ENCODE measurements at places on chromosomes 1 and 21.

DNA sequence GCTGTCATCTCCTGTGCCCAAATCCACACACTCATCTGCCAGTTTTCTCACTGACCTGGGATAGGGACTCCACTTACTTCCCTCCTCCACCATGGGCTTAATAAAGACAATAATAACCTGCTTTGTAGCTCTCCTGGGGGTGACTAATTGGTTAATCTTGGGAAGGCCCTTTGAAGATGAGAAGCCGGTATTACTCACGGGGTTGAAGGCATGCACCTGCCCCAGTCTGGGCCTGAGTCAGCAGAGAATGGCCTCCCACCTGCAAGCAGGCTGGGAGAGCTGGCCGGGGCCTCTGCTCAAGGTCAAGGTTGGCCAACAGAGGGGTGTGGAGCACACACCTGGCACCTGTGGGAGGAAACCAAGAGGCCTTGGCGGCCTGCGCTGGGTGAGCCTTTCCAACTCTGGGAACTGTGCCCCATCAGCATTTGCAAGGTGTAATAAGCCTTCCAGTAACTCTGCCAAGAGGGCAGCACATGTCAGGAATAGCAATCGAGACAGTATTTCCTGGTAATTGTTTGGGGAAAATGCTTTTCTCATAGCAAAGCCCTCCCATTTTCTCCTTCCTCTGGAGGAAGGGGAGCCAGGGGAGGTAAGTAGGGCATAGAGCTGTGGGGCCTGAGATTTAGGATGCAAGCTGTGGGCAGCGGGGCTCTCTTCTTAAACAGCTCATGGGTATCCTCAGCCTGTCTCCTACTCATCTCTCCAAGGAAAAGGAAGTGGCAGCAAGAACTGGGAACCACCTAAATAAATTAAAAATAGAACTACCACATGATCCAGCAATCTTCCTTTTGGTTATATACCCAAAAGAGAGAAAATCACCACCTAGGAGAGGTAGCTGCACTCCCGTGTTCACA lies 49.0 kb downstream of the TOMM20 start:
- DNase-seq: no peak

DNA sequence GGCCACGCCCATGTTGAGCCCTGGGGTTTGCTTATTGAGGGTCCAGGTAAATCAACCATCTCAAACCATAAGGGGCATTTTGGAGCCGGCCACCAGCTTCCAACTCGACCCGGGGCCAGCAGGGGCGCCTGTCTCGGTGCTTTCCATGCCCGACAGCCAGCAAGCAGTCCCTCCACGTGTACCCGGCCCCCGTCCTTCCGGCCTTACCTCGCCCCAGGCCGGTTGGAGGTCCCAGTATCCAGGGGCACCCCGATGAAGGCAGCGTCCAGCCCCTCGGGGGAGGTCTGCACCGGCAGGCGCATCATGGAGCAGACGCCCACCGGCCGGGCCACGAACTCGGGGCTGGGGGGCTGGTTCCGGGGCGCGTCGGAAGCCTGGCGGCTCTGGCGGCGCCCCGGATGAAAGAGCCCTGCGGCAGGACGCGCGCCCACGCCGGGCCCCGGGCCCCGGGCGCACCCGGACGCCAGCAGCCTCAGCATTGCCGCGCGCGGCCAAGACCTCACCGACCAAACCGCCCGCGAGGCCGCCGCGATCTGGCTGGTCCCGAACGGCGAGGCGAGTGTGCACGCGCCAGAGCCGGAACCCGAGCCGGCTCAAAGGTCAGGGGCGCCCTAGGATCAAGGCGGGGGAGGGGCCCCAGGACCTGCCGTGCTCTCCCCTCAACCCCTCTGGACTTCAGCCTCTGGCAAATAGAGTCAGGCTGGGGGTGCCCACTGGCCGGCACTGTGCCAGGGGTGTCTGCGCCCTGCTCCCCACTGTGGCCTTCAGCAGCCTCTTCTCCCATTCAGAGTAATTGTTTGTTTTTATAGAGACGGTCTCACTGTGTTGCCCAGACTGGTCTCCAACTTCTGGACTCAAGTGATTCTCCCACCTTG lies at the start of gene AGMAT:
Gene AGMAT (minus strand): TSS at position 563 of the 875 bp plus-strand sequence. CDS start 84 bp downstream, at position 479.
- no peak for DNase-seq

GRCh38 chr1:89550995-89551394 lies 26.4 kb downstream of the LRRC8B start:
- no peak for DNase-seq

DNA sequence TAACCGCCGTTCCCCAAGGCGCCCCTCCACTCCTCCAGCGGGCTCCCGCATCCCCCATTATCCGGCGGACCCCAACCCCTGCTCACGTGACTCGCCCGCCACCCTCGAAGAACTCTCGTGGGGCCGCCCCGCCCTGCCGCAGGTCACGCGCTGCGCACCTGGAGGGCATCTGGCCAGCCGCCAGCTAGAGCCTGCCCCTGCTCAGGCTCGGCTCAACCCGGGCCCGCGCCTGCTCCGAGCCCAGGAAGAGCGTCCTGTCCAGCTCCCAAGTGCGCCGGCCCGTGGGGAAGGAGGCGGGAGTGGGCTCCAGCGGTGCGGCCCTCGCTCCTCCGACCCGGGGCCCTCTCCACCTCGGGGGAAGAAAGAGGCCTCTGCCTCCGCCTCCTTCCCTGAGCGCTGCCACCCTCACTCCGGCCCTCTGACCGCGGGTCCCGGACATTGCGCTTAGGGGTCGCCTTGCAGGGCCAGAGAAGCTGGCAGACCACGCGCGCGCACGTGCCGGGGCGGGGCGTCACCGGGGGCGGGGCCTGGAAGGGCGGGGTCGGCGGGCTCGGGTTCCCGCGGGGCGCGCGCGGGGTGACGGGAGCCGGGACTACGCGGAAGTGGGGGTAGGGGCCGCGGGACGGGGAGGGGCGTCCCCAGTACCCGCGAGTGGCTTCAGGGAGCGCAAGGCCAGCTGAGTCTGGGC lies 28.4 kb downstream of the HMGN2 start:
- peak; percentile 73 for DNase-seq

DNA sequence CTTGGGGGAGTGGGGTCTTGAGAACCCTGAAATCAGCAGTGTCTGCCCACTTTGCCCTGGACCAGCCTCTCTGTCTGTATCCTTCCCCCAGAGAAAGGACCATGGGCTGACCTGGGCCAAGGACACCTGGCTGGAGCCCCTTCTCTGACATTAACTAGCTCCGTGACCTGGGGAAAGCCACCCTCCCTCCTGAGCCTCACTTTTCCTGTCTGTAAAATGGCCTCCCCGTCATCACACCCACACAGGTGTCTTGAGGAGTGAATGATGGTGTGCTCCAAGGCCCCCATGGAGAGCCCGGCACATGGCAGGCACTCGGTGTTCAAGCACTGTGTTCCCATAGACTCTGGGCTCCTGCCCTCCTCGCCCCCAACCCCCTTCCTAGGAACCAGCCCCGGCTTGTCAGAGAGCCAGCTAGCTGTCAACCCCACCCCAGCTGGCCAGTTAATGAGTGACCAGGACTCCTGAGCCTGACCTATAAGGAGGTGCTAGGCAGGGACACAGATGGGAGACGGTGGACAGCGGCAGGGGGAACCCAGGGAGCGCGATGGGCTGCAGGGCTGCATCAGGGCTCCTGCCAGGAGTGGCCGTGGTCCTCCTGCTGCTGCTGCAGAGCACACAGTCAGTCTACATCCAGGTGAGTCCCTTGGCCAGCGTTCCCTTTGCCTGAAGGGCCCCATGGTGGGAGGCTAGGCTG lies at the start of gene GUCA2B:
Gene GUCA2B (plus strand): TSS at position 504 of the 694 bp plus-strand sequence. CDS start 41 bp downstream, at position 545.
- DNase-seq: no peak

GRCh38 chr1:89760496-89760895 lies 60.3 kb upstream of the LRRC8D start:
- no peak for DNase-seq

DNA sequence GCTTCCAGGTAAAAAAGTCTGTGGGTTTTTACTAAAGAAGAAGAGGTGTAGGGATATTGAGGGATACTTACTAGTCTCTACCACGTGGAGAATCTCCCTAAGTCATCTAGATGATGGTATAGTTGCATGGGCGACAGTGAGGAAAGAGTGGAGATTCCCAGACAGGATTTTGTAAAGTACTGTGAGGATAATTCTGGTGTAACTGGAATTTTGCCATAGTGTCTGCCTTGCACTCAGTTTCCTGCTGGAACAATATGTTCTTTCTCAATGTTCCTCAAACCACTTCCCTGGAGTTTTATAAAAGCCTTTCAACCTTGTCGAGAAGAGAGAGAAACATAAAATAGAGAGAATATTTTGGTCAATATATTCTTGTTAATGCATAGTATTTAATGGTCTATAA lies 95.1 kb upstream of the WLS start:
- no peak for DNase-seq

- peak; percentile 30 for DNase-seq
Measured at GRCh38 chr21:39867198-39867650, at the start of gene PCP4. TSS of gene PCP4 (plus strand) at chr21:39867438. CDS start at chr21:39867502, 64 bp downstream.

DNA sequence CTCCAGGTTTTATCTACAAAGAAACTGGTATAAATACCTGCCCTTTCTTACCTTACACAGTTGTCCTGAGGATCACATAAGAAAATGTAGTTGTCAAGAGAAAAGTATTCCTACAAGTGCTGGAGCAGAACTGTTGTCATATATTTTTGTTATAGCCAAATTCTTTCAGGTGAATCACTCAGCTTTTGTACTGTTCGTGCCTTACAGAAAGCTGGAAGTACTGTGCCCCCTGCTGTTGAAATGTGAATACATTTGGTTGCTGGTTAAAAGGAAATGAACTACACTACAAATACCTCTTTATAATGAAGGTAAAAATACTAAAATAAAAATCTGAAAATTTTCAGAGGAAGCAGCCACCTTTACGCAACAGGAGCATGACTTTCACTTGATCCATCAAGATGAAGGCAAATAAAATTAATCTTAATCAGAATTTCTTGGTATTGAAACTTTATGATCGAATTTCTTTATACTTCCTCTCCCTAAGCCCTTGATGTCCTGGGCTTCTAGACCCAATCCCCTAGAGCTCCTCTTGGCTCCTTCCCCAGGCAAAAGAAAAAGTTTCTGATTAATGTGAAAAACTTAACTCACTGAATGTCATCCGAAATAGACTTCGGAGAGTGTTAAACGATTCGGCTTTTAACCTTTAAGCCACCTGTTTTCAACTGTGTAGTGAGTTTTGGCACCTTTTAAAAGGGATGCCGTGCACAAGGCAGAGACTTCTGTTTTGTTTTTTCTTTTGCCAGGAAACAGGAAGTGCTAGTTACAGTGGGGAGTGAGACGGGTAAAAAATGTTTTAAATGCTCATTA lies 12.5 kb downstream of the CHML start:
- DNase-seq: no peak

- DNase-seq: no peak
Measured at GRCh38 chr1:232578651-232579195, 51.2 kb downstream of the SIPA1L2 start.

GRCh38 chr1:2583871-2584351 lies 2.7 kb upstream of the PRXL2B start:
- DNase-seq: no peak

DNA sequence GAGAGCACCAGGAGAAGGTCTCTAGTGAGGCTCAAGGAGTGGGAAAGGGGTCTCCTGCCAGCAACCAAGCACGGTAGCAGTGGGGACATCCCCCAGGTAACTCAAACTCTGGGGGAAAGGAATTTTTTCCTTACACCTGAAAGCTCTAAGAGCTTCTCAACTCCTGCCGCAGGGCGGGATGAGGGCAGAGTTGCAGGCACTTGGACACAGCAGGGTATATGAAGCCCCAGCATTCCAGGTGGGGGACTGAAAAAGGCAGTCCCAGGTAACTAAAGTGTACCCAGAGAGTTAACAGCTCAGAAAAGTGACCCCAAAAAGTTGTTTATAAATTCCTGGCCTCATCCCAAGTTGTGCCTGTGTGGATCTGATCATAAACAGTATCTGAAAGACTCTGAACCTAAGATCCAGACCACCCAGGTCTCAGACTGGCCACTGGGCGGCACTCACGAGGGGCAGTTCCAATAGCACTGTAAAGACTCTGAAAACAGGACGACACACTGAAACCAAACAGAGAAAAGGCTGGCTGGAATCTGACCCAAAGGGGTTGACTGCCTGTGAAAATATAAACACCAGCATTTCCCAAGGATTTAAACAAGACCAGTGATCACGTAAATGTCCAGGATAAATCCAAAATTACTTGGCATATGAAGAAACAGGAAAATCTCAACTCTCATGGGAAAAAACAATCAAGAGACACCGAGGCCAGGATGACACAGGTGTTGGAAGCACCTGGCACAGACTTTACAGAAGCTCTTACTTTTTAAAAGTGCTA lies 47.5 kb downstream of the HSF2BP start:
- DNase-seq: peak; percentile 33

DNA sequence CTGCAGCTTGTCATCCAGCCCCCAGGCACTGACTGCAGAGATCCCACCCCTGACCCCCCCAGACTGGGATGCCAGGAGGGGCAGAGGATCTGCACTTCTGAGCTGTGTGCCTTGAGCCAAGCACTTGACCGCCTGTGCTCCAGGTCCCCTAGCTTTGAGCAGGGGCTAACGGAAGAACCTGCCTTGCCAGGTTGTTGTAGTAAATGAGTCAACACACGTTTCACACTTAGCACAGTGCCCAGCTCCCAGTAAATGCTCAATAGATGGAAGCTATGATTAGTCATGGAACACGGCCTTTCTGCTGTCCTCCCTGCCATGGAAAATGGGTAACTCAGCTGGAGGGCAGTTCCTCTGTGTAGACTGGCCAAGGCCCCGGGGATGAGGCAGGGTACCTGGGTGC lies 24.1 kb downstream of the IFFO2 start:
- no peak for DNase-seq

GRCh38 chr1:178057141-178057765 lies 36.7 kb upstream of the RASAL2 start:
- no peak for DNase-seq

DNA sequence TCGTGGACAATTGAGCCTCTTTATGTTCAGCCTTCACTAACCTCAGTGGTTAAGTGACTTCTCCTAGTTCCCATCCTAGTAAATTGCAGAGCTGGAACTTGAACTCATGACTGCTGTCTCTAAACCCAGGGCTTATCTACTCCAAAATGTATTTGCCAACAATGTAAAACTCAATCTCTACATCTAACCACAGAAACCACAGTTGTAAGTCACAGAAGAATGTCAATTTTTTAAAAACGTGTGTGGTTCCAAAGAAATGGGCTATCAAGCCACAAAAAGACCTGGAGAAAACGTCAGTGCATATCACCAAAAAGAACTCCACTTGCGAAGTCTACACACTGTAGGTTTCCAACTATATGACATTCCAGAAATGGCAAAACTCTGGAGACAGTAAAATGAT lies 172.6 kb upstream of the HMCN1 start:
- no peak for DNase-seq

DNA sequence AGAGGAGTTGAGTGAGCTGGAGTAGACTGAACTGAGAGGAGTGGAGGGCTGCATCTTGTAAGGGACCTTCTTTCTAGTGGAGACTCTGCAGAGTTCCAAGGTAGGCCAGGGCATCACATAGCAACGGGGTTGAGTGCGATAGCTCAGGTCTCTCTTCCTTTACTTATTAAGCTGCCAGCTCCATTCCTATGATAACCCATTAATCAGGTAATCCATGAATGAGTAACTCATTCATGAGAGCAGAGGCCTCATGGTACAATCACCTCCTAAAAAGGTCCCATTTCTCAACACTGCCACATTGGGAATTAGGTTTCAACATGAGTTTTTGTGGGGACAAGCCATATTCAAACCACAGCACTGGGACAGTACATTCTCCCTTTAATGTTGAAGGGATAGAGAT lies 21.3 kb downstream of the VN1R5 start:
- no peak for DNase-seq

Measured in hypothalamus (tissue), 51 donors.